Cardiac muscle cell (in vitro differentiated cells and primary cell): ENCODE measurements at places on chromosomes 2 and 18. TPM values are rescaled to one million over a fixed set of nuclear protein-coding genes. Genes with fewer than 3 reads are reported as not detected.
A peak's percentile ranks its signal among the peaks of the same experiment; 100 is the strongest.

ERBB4 gene
- polyA plus RNA-seq = 42.1 and 54.6 TPM in 2 replicates

- H3K4me3 ChIP-seq = no peak overlapping the region
- H3K4me1 ChIP-seq = peaks cover 5% of the 10 kb centered on the region
- H3K27me3 ChIP-seq = no peaks in the 10 kb centered on the region
- no peak overlapping the region for H3K27ac ChIP-seq
- no peaks in the 10 kb centered on the region for H3K36me3 ChIP-seq
These were observed 85.3 kb upstream of the EFEMP1 start for GRCh38 chr2:56008661-56009431.

GRCh38 chr2:27672723-27673486 is 9.2 kb downstream of the SLC4A1AP start:
- peak overlapping the region; percentile 94 for H3K27ac ChIP-seq
- no peak for DNase-seq
- peaks cover 55% of the 10 kb centered on the region for H3K36me3 ChIP-seq
- H3K4me3 ChIP-seq = peak overlapping the region; percentile 15
- no peaks in the 10 kb centered on the region for H3K27me3 ChIP-seq

DNA sequence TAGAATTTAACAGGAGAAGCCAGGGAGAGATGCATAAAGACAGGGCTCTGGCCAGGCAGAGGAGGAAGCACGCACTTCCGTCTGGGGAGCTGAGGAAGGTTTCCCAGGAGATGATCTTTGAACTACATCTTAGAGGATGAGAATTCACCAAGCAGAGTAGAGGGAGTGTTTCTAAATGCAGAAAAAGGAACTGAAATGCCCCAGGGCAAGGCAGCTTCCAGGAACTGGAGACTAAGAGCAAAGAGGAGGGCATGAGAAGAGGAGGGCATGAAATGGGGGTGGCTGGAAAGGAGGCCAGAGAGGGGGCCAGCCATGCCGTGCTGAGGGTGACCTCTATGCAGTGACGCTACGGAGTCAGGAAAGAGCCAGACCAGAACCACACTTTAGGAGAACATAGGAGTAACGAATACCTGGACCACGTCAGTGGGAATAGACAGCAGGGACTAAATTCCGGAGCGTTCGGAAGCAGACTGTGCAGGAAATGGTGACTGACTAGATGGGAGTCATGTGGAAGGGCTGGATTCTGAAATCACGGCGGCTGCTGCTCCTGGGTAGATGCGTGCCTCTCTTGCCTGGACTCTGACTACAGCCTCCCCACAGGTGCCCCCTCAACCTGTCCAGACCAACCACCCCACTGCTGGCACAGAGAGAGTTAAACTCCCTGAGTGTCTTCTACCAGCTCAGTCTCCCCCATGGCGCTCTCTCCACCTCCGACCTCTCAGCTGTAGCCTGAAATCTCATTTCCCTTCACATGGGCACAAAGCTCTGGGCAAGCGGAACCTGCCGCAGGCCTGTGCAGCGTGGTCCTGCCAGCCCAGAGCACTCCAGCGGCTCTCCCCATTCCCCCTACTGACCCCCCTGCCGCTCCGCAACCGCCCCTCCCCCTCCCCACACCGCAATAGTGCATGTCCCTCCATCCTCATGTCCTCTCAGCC is 87.0 kb upstream of the RTN4 start:
- DNase-seq = no peak
- H3K4me3 ChIP-seq = no peak overlapping the region
- H3K4me1 ChIP-seq = peaks cover 24% of the 10 kb centered on the region
- no peaks in the 10 kb centered on the region for H3K27me3 ChIP-seq

- H3K27ac ChIP-seq = no peak overlapping the region
- peaks cover 50% of the 10 kb centered on the region for H3K27me3 ChIP-seq
- H3K4me1 ChIP-seq = no peaks in the 10 kb centered on the region
- H3K4me3 ChIP-seq = no peak overlapping the region
- no peaks in the 10 kb centered on the region for H3K36me3 ChIP-seq
- no peak for DNase-seq
These were observed 61.2 kb upstream of the GLI2 start for GRCh38 chr2:120674246-120675170.

DNA sequence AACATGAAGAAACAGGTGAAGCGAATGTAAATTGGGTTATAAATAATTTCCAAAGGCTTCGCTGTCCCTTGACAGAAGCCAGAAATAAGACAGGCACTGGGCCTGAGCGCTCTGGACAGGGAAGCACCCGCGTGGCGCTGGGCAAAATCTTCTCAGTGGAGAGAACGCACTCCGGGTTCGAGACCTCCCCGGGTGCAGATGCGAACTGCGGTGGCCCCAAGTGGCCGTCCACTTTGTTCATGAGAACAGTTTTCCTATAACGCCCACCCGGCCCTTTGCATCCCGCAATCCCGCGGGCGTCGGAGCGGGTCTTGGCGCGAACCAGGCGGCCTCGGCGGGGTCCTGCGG is 651 bp upstream of the DPYSL5 start:
- H3K36me3 ChIP-seq = no peaks in the 10 kb centered on the region
- peak overlapping the region; percentile 71 for H3K4me3 ChIP-seq
- H3K4me1 ChIP-seq = no peaks in the 10 kb centered on the region
- H3K27ac ChIP-seq = no peak overlapping the region
- peaks cover 80% of the 10 kb centered on the region for H3K27me3 ChIP-seq

NYAP2 gene
- not detected in 2 replicates for polyA plus RNA-seq

DNA sequence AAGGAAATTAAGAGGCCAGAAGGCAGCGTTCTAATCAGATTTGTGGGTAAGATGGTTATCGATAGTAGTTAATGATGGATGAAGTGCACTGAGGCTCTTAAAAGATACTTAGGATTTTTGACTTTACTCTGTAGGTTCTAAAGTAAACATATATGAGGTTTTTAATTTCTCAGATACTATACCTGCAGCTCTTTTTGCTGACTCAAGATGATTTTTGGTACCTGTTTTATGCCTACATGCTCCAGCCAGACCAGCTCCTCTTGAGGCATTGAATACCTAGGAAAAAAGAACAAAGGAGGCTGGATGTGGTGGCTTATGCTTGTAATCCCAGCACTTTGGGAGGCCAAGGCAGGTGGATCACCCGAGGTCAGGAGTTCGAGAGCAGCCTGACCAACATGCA is 241.7 kb upstream of the FOSL2 start:
- H3K27ac ChIP-seq = no peak overlapping the region
- no peak overlapping the region for H3K4me3 ChIP-seq
- no peaks in the 10 kb centered on the region for H3K4me1 ChIP-seq

GRCh38 chr2:145617906-145618305 is 1098.0 kb upstream of the ZEB2 start:
- peak; percentile 44 for DNase-seq
- H3K4me3 ChIP-seq = no peak overlapping the region
- no peaks in the 10 kb centered on the region for H3K4me1 ChIP-seq
- no peaks in the 10 kb centered on the region for H3K36me3 ChIP-seq

GRCh38 chr2:242044313-242044590 is 174.7 kb downstream of the RTP5 start:
- H3K4me3 ChIP-seq = no peak overlapping the region
- DNase-seq = no peak
- H3K36me3 ChIP-seq = no peaks in the 10 kb centered on the region

PDCD1 gene
- polyA plus RNA-seq = not detected in 2 replicates

GRCh38 chr2:112547333-112547732 is 5.1 kb downstream of the POLR1B start:
- DNase-seq = peak; percentile 90
- no peak overlapping the region for H3K27ac ChIP-seq
- no peaks in the 10 kb centered on the region for H3K4me1 ChIP-seq
- no peak overlapping the region for H3K4me3 ChIP-seq
- no peaks in the 10 kb centered on the region for H3K27me3 ChIP-seq
- H3K36me3 ChIP-seq = peaks cover 41% of the 10 kb centered on the region

FOSL2 gene
- 2.0 TPM in 2 replicates for polyA plus RNA-seq

GRCh38 chr2:233791883-233792329 is 13.8 kb downstream of the MROH2A start:
- H3K27ac ChIP-seq = no peak overlapping the region
- H3K27me3 ChIP-seq = no peaks in the 10 kb centered on the region
- no peaks in the 10 kb centered on the region for H3K36me3 ChIP-seq
- no peak overlapping the region for H3K4me3 ChIP-seq

- no peak overlapping the region for H3K4me3 ChIP-seq
- H3K27ac ChIP-seq = no peak overlapping the region
- H3K4me1 ChIP-seq = peaks cover 10% of the 10 kb centered on the region
These were observed 219.3 kb upstream of the OSR1 start for GRCh38 chr2:19577723-19578122.

PAX3 gene
- polyA plus RNA-seq = 8.0 and 8.8 TPM in 2 replicates

GRCh38 chr2:20217041-20217970 is 7.6 kb downstream of the SDC1 start:
- H3K4me1 ChIP-seq = peaks cover 15% of the 10 kb centered on the region
- H3K27ac ChIP-seq = no peak overlapping the region
- no peak overlapping the region for H3K4me3 ChIP-seq
- peaks cover 8% of the 10 kb centered on the region for H3K27me3 ChIP-seq
- no peaks in the 10 kb centered on the region for H3K36me3 ChIP-seq

DNA sequence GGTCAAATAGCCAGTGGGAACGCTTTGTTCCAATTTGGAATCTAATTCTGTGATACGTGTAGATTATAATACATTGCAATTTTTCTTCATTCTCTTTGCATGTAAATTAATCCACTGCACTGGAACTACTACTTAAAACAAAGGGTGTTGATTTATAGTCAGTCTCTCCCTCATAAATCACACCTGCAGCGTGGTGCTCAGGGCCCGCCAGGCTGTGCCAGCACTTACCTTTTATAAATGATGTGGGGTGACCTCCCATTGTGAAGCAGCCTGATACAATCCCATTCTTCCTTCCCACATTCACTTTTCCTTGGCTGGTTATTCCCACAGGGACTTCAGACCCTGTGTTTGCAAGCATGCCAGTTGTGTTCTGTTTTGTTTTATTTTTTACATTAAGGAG is 302.3 kb upstream of the ID2 start:
- H3K4me1 ChIP-seq = peaks cover 28% of the 10 kb centered on the region
- H3K36me3 ChIP-seq = no peaks in the 10 kb centered on the region
- no peak for DNase-seq
- no peaks in the 10 kb centered on the region for H3K27me3 ChIP-seq
- peak overlapping the region; percentile 76 for H3K27ac ChIP-seq
